ENCODE measurements at places on chromosomes 7 and 10.
A peak's percentile ranks its signal among the peaks of the same experiment; 100 is the strongest.

- no peak for DNase-seq
Measured at GRCh38 chr10:71512761-71513539, 116.2 kb downstream of the CDH23 start.

DNA sequence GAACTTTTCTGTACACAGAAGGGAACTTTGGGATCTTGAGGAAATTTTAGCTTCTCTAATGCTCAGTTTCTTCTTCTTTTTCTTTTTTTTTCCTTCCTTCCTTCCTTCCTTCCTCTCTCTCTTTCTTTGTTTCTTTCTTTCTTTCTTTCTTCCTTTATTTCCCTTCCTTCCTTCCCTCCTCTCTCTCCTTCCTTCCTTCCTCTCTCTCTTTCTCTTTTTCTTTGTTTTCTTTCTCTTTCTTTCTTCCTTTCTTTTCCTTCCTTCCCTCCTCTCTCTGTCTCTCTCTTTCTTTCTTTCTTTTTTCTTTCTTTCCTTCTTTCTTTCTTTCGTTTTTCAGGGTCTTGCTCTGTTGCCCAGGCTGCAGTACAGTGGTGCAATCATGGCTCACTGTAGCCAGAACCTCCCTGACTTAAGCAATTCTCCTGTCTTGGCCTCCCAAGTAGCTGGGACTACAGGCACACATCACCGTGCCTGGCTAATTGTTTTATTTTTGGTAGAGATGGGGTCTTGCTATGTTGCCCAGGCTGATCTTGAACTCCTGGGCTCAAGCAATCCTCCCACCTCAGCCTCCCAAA, 58.6 kb upstream of the SDK1 start:
- no peak for DNase-seq

DNA sequence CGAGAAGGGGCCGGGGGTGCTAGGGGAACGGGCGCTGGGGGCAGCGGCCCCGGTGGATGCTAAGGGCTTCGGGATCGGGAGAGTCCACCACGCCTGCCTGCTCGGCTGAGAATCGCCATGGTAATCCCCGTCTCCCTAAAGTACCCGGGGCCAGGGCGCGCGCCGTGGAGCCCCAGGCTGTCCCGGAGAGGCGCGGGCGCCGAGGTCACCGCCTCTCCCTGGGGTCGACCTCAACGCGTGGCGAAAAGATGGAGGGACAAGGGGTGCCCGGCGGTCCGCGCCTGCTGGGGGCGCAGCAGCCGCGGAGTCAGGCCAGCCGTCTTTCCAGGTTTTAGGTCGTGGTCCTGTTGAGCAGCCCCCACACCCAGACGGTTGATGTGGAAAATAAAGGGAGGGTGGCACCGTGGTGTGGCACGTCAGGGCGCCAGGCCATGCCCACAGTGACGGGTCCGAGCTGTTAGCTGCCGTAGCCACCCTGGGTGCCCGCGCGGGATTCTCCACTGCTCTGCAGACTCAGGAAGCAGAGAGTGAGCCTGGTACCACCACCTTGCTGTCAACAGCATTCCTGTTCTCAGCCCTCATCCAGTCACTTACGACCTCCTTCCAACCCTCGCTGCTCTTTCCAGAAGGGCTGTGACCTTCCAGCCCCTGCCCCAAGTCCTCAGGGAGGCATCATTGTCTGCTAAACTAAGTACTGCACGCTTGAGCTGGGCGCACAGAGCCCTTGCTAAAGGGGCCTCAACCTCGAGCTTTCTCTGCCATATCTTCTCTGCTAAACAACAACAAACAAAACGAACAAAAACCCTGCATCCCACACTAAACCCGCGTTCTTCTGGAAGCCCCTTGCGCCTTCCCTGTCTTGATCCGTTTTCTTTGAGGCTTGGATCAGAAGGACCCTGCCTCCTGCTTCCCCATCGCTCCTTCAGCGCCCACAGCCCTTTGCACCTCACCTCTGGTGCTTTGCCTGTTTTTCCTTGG, 666 bp downstream of the SMKR1 start:
- DNase-seq = peak; percentile 3

GRCh38 chr7:158564663-158565035, 23.0 kb downstream of the PTPRN2 start:
- no peak for DNase-seq

GRCh38 chr7:30930621-30931020, 19.0 kb downstream of the AQP1 start:
- no peak for DNase-seq

DNA sequence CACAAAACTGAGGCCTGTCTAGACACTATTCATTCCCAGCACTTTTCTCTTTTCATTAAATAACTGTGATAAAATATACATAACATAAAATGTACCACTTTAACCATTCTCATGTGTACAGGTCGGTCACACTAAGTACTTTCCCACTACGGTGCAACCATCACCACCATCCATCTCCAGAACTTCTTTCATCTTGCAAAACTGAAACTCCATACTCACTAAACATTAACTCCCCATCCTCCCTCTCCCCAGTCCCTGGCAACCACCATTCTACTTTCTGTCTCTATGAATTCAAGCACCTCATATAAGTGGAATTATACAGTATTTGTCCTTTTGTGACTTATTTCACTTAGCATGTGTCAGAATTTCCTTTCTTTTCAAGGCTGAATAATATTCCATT, 53.0 kb downstream of the ARHGAP12 start:
- no peak for DNase-seq

DNA sequence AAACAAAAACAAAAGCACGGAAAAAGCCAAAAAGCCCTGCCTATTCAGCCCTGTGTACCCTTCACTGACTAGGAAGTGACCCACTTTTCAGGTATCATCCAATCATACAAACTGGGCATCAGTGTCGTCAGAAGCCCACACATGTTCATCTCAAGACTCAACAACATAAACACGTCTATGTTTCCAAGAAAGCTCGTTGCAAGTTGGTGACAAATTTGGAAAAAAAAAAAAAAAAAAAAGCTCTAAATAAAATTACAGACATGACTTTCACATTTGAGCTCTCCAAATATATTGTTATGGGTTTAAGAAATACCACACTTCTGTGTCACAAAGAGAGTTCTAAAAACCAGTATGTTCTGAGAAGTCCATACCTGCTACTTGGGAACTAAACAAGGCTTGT, 204.7 kb upstream of the KLF14 start:
- DNase-seq = peak; percentile 85

DNA sequence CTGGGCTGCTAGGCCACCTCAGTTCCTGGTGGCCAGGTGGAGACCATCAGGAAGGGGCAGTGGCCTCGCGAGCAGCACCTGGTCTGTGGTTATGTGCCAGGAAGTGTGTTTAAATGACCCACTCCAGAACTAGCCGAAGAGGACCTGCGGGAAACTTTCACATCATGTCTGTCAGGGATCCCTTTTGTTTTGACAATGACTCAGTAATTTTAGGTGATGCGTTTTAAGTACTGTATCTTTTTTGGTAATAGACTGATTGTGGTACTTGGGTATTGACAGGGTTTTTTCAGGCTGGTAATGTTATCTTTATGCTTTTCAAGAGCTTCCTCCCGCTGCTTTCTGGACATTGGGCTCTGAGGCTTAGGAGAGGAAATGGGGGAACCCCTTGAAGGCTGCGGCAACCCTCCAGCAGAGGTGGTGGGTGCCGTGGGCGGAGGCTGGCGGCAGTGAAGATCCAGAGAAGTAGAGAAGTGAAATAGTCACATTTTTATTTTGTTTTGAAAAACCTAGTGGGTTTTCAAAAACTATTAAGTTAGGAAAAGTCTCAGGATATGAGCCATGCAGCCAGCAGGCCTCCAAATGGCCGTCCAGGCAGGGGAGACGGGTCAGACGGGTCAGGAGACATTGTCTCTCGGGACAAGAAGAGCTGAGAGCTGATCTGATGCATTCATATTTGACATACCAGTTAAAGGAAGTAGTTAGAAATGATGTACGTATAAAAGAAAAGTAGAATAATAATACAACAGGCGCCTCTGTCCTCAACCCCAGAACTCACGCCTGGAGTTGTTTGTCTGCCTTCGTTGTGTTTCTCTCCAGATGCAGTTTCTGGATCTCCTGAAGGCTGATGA, 27.7 kb downstream of the PPP2R2D start:
- peak; percentile 13 for DNase-seq

DNA sequence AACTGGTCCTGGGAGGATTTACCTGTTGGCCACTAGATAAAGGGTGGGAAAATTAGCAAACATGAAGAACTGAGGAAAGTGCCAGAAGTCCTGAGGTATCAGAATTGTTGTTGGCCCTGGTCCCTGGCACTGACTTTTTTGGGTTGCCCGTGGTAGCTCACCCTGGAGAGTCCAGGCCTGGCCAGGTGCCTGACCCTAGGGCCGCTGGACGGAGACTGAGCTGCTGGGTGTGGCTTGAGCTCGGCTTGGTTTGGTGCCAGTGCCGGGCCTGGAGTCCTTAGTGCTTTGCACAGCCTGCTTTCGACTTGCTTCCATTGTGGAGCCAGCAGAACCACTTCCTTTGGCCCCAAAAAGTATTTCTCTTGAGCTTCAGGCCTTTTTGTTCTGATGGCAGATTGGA, 12.9 kb downstream of the MDH2 start:
- DNase-seq = no peak

DNA sequence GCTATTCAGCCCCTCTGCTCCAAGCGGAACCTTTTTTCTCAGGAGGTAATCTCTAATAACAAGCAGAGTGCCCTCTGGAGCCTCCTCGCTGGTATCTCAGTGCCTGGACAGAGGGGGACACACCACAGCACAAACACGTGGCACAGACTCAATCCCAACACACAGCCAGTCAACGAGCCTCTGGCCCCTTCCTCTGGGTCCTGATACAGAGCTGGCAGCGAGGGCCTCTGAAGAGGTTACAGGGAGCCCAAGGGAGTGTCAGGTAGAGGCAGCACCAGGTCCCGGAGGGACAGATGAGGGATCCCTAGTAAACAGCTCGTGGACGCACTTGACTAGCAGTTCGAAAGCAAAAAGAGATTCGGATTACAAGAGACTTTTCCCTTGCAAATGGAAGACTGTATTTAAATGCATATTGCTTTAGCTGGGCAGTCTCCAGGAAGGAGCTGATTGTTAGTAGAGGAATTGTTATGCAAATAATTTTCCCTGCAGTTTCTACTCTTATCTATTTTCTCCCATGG, 14.1 kb downstream of the CXCL12 start:
- no peak for DNase-seq

GRCh38 chr7:121002048-121002756, 13.7 kb downstream of the CPED1 start:
- no peak for DNase-seq

- no peak for DNase-seq
Measured at GRCh38 chr10:119500123-119500795, 42.3 kb downstream of the RGS10 start.

DNA sequence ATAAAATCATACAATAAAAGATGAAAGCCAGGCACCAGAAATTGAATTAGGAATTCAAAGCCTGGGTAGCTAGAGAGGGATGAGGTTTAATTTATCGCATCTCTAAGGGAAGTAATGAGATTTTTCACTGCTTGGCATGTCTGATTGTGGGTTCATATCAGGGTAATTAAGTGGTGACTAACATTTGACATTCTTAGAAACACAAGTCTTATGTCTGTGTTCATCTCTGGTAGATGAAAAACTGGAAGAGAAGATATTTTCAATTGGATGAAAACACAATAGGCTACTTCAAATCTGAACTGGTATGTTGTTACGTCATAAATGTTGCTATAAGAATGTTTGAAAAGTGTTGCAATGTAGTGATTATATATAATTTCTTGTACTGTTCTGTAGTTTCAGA, 36.8 kb upstream of the ARMS2 start:
- peak; percentile 15 for DNase-seq

GRCh38 chr10:121684276-121684675, 86.0 kb upstream of the FGFR2 start:
- DNase-seq = no peak

- DNase-seq = no peak
Measured at GRCh38 chr7:142905759-142906158, 20.2 kb upstream of the TRPV6 start.

GRCh38 chr7:107071129-107071528, 26.6 kb downstream of the PRKAR2B start:
- DNase-seq = no peak

DNA sequence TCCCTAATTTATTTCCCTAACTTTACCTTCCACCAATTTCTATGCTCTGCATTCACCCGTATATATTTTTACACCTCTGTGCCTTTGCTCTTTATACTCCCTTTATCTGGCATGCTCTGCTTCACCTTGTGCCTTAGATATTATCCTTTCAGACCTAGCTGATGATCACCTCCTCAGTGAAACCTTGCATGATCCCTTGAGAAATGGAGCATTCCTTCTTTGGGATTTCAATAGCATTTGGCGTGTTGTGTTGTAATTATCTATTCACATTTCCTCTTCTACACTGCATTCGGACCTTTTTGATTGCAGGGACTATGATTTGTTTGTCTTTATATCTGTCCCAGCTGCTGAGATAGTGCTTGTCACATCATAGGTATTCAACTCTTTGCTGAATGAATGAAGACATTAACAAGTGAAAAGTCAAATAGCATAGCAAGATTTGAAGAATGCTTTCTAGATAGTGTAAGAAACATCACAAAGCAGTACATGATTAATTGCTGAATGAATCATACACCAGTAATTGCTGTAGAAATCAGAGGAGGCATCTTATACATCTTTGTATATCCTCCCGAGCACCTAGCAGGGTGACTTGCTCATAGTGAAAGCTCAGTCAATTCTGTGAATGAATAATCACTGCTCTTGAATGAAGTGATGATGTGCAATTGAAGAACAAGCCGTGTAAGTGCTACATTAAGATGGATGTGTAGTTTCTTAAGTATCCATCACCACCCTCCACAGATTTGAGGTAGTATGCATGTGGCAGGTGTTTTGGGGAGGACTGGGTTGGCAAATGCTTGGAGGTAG, 2.0 kb upstream of the TM9SF3 start:
- peak; percentile 56 for DNase-seq

DNA sequence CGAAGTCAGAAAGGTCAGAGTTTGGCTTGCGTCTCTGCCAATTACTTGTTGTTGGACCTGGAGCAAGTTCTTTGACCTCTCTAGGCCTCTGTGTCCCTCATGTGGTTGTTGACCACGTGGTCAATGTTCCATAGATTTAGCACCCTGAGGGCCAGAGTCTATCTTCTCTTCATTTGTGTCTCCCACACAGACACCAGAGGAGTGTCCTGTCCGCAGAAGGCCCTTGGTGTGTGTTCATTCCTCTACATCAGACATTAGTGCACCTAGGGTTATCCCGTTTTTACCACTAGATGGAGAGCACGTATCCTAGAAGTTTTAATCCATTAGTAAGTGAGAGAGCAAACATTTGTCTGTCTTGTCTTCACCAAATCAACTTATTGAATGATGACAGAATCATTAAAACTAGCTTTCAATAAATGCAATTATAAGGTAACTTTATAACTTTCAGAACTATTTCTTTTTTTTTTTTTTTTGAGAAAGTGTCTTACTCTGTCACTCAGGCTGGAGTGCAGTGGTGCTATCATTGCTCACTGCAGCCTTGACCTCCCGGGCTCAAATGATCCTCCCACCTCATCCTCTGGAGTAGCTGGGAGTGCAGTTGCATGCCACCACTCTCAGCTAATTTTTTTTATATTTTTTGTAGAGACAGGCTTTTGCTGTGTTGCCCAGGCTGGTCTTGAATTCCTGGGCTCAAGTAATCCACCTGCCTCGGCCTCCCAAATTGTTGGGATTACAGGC, 122.5 kb upstream of the ANKRD1 start:
- no peak for DNase-seq

All from CD4-positive, alpha-beta T cell treated with Interleukin-2 at 100 ng/mL for 4 hours (primary cell).